H9 (cell line): ENCODE measurements at places on chromosomes 12 and 14.

- H3K4me1 ChIP-seq = no peaks in the 10 kb centered on the region
- no peaks in the 10 kb centered on the region for H3K27me3 ChIP-seq
- no peak for DNase-seq
- H3K4me3 ChIP-seq = no peak overlapping the region
Measured at GRCh38 chr12:29050503-29050902, 98.6 kb upstream of the FAR2 start.

DNA sequence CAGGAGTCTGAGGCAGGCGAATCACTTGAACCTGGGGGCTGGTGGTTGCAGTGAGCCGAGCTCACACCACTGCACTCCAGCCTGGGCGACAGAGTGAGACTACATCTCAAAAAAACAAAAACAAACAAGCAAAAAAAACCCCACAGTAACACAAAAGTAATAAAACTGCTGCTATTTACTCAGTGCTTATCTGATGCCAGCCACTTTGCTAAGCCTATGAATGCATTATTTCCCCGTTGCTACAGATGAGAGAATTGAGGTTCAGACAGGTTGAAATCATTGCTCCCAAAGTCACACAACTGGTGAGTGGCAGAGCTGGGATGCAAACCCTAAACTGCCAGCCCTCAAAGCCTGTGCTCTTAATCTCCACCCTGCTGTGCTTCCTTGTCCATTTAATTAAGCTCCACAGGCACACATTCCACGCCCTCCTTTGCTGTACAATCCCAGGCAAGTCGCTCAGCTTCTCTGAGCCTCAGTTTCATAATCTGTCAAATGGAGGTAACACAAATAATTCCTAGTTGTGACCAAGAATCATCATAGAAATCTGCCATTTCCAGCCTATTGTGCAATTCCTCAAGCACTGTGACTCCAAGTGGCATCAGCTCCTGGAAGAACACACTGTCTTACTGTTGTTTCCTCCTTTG is 5.7 kb upstream of the OAS3 start:
- H3K36me3 ChIP-seq = peaks cover 5% of the 10 kb centered on the region
- no peak overlapping the region for H3K27ac ChIP-seq
- no peaks in the 10 kb centered on the region for H3K27me3 ChIP-seq
- DNase-seq = no peak
- no peaks in the 10 kb centered on the region for H3K4me1 ChIP-seq
- H3K4me3 ChIP-seq = no peak overlapping the region

DNA sequence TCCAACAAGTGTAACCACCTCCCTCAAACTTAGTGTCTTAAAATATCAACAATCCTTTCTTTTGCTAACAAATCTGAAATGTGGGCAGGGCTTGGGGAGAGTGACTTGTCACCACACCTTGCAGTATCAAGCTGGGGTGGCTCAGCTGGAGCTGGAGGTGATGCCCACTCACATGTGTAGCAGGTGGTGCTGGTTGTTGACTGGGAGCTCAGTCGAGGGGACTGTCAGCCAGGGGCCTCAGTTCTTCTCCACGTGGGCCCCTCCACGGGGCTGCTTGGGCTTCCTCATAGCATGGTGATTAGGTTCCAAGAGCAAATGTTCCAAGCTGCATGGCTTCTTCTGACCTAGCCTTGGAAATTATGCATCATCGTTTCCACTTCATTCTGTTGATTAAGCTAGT is 32.6 kb upstream of the ESRRB start:
- H3K36me3 ChIP-seq = no peaks in the 10 kb centered on the region
- H3K4me3 ChIP-seq = no peak overlapping the region
- no peaks in the 10 kb centered on the region for H3K4me1 ChIP-seq

GRCh38 chr14:53509276-53510244 is 356.4 kb upstream of the DDHD1 start:
- H3K36me3 ChIP-seq = peaks cover 4% of the 10 kb centered on the region
- H3K4me3 ChIP-seq = no peak overlapping the region
- H3K4me1 ChIP-seq = no peaks in the 10 kb centered on the region
- DNase-seq = peak; percentile 30
- H3K27ac ChIP-seq = no peak overlapping the region

GRCh38 chr12:40681148-40681547 is 11.1 kb upstream of the CNTN1 start:
- peaks cover 12% of the 10 kb centered on the region for H3K36me3 ChIP-seq
- no peaks in the 10 kb centered on the region for H3K27me3 ChIP-seq
- H3K27ac ChIP-seq = no peak overlapping the region
- H3K4me3 ChIP-seq = no peak overlapping the region
- H3K4me1 ChIP-seq = no peaks in the 10 kb centered on the region
- no peak for DNase-seq

DNA sequence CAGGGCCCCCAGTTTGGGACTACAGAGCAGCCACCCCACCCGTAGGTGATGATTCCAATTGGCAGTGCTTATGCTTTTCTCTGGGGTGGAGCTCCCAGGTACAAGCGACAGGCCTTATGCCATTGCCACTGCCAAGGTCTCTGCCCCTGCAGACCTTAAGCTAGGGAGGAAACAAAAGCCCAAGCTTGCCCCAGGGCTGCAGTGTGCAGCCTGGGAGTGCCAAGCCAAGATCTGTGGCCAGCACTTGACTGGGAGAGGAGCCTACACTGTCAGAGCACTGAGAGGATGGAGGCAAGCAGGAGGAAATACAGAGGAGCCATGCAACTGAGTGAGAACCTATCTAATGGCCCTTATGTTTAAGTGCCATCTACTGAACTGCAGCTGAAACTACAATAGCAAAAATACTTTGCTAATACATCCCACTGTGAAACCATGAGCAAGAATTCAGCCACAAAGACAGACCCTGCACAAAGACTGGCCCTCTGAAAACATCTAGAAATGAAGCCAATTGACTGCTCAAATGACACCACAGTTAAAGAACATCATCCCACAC is 17.7 kb upstream of the ASCL1 start:
- H3K4me1 ChIP-seq = no peaks in the 10 kb centered on the region
- H3K4me3 ChIP-seq = no peak overlapping the region
- no peak overlapping the region for H3K27ac ChIP-seq

- no peaks in the 10 kb centered on the region for H3K4me1 ChIP-seq
- H3K27ac ChIP-seq = no peak overlapping the region
- no peak overlapping the region for H3K4me3 ChIP-seq
Measured at GRCh38 chr12:75443709-75444108, 36.8 kb upstream of the GLIPR1 start.

- no peak for DNase-seq
- H3K4me3 ChIP-seq = peak overlapping the region; percentile 92
- H3K27me3 ChIP-seq = no peaks in the 10 kb centered on the region
- H3K27ac ChIP-seq = no peak overlapping the region
Measured at GRCh38 chr12:71756054-71756690, 1.5 kb downstream of the RAB21 start.

DNA sequence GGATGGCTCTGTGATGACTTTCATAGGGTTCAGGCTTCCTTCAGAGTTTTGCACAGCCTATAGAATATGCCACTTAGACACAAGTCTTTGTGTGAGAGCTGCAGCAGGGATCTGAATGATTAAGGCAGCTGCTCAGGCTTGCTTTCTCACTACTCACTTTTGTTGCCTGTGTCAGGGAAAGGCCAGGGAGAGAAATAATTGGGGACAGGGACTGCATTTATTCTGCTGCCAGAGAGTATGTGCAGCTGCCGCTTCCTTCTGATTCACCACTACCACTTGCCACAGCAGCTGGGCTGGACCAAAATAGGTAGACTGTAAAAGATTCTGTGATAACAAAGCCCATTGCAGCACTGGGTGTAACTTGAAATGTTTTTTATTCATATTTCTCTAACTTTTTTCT is 49.7 kb downstream of the TRMT5 start:
- H3K36me3 ChIP-seq = no peaks in the 10 kb centered on the region
- no peak overlapping the region for H3K4me3 ChIP-seq
- no peak overlapping the region for H3K27ac ChIP-seq
- no peak for DNase-seq
- H3K4me1 ChIP-seq = no peaks in the 10 kb centered on the region

DNA sequence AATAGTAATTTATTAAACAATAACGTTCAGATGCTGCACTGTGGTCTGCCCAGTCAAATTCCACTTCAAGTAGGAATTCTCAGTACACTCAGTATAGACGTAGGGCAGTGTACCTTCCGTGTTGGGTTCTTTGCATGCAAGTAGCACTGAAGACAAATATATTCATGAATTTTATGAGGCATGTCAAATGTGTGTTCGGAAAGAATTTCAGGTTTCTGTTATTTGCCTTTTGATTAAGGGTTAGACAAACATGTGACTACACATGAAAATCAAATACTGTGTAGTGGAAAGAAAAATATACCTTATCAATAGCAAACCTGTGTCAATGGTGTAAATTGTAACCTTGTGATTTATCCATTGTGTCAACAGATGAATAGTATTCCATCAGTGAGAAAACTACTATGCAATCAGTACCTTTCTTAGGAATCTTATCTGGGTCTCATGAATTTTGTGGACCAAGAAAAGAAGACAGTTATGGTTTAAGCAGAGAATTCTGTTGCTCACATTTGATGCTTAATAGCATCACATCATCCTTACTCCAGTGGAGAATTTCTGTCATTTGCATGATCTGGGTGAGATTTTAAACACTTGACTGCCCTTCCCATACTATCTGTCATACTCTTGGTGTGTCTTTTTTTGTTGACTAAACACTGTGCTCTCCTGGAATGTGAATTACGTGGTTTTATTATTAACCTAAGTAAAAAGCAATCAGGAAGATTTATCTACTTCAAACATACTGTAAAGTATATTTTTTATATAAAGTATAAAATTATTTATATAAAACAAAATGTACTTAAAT is 13.3 kb downstream of the TMEM260 start:
- H3K27ac ChIP-seq = no peak overlapping the region
- no peak for DNase-seq
- H3K4me1 ChIP-seq = no peaks in the 10 kb centered on the region
- peaks cover 8% of the 10 kb centered on the region for H3K36me3 ChIP-seq
- no peaks in the 10 kb centered on the region for H3K27me3 ChIP-seq

GRCh38 chr12:43112101-43112920 is 439.7 kb downstream of the ADAMTS20 start:
- no peaks in the 10 kb centered on the region for H3K4me1 ChIP-seq
- no peaks in the 10 kb centered on the region for H3K36me3 ChIP-seq
- no peaks in the 10 kb centered on the region for H3K27me3 ChIP-seq
- DNase-seq = no peak
- no peak overlapping the region for H3K27ac ChIP-seq

DNA sequence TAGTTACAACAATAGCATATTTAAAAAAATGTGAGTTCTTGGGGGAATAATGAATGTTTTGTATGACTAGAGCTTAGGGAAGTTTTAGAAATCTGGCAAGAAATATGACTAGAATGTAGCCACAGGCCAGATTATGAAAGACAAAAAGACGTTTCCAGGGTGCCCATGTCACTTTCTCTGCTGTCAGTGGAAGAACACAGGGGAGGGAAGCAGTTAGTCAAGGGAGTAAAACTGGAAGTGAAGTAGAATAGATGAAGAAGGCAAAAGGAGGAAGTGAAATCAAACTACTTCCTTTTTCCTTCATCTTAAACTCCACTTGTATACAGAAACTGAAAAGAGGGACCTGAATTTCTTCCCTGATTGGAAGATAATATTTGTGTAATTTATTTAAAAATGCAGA is 81.2 kb upstream of the ATP2B1 start:
- peaks cover 6% of the 10 kb centered on the region; the same call in 1 of the 3 replicates for H3K36me3 ChIP-seq
- DNase-seq = no peak
- no peak overlapping the region for H3K27ac ChIP-seq
- H3K4me1 ChIP-seq = no peaks in the 10 kb centered on the region

- H3K4me1 ChIP-seq = peaks cover 8% of the 10 kb centered on the region; the same call in 1 of the 2 replicates
- no peaks in the 10 kb centered on the region for H3K27me3 ChIP-seq
- peak; percentile 90 for DNase-seq
- peak overlapping the region; percentile 70 for H3K27ac ChIP-seq
Measured at GRCh38 chr14:101721951-101722661, 39.4 kb upstream of the PPP2R5C start.

- DNase-seq = no peak
- 0 out of 2 replicates have a peak, but pooled peaks cover 2% of the 10 kb centered on the region for H3K4me1 ChIP-seq
- H3K27ac ChIP-seq = no peak overlapping the region
- H3K4me3 ChIP-seq = peak overlapping the region; percentile 95
- no peaks in the 10 kb centered on the region for H3K27me3 ChIP-seq
- H3K36me3 ChIP-seq = peaks cover 18% of the 10 kb centered on the region
Measured at GRCh38 chr14:95536036-95536593, 1.3 kb downstream of the GLRX5 start.

- DNase-seq = no peak
- H3K4me1 ChIP-seq = no peaks in the 10 kb centered on the region
- H3K27ac ChIP-seq = no peak overlapping the region
- H3K36me3 ChIP-seq = no peaks in the 10 kb centered on the region
- H3K27me3 ChIP-seq = no peaks in the 10 kb centered on the region
Measured at GRCh38 chr14:61196792-61197191, 84.3 kb downstream of the TMEM30B start.

DNA sequence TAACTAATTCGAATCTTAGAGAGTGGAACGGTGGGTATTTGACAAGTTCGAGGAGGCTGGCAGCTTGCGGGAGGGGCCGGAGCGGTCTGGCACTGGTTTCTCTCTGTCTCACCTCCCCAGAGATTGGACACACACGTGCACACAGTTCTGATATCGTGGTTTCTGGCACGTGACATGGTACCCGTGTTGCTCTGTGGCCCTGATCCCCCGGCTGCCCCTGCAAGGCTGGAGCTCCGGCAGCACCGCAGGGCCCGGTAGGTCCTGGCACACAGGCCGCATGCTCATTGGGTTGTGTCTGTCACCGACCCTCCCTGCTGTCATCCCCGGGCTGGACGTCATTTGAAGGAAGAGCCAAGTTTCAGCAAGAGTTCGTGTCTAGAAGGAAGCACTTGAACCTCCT is 82.7 kb downstream of the PPP2R5C start:
- H3K4me1 ChIP-seq = peaks cover 4% of the 10 kb centered on the region; the same call in 1 of the 2 replicates
- no peak overlapping the region for H3K4me3 ChIP-seq

GRCh38 chr14:20093442-20093841 is 17.1 kb upstream of the OR4K17 start:
- DNase-seq = no peak
- peaks cover 9% of the 10 kb centered on the region for H3K36me3 ChIP-seq
- H3K4me1 ChIP-seq = no peaks in the 10 kb centered on the region
